ENCODE measurements at places on chromosomes 5 and 9. TPM values are rescaled to one million over a fixed set of nuclear protein-coding genes. Genes with fewer than 3 reads are reported as not detected.

DNA sequence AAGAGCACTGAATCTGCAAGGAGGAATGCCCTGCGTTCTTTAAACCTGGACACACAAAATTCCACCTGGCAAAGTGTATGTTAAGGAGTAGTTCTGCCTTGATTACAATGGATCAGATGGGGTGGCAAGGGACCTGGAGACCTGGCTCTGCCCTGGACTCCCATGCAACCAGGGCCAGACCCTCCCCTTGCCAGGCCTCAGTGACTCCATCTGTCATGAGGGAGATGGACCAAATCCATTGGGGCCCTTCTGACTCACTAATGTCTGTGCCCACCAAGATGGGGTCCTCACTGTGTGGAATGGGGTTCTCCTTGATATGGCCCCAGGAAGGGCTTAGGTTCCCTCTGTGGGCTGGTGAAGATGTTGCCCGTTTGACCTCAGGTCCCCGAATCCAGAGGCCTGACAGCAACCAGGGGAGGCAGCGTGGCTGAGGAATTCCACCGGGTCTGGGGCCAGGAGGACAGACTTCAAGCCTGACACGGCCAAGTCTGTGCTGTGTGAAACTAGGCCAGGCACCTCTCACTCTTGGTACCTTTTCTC lies 100.3 kb downstream of the PAX5 start:
- H3K4me3 ChIP-seq, result no peak overlapping the region
- H3K27ac ChIP-seq, result no peak overlapping the region
- H3K27me3 ChIP-seq, result no peaks in the 10 kb centered on the region
- H3K36me3 ChIP-seq, result no peaks in the 10 kb centered on the region
- DNase-seq, result no peak
- no peaks in the 10 kb centered on the region for H3K4me1 ChIP-seq

GRCh38 chr5:9453480-9454011 lies 92.3 kb downstream of the SEMA5A start:
- H3K4me3 ChIP-seq, result no peak overlapping the region
- H3K36me3 ChIP-seq, result peaks cover 3% of the 10 kb centered on the region
- H3K27me3 ChIP-seq, result no peaks in the 10 kb centered on the region
- no peak overlapping the region for H3K27ac ChIP-seq

DNA sequence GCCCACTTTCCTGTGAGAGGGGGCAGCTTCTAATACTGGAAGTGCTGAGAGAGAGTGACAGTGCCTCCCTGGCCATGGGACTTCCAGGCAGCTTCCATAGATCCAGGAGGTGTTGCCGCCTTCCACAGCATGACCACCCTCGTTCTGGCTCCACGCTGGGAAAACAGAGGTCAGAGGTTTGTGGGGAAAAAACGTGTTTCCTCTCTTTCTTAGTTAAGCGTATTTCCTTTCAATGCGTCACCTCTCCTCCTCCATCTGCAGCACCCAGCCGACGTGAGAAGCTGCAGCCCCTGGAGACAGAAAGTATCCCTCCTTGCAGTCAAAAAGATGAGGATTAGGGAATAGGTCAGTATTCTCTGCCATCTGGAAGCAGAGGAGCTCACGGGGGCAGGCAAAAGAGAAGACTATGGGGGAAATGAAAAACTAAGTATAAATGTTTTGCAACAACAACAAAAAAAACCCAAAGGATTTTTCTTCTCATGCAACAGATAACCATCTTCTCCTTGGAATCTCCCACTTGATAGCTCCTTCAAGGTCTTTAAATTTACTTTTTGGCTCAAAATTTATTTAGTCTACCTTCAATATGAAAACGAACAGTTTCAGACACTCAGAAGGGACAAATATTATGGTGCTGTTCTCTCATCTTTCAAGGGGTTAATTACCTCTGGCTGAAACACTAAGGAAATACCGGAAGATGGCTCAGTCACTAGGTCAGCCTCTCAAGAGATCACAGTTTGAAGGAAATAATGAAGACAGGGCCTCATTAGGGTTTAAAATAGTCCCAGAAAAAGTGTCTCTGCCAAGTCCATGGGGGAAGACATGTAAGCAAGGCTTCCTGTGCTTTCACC lies 38.0 kb downstream of the MTMR12 start:
- H3K4me1 ChIP-seq, result no peaks in the 10 kb centered on the region
- no peaks in the 10 kb centered on the region for H3K27me3 ChIP-seq
- no peak overlapping the region for H3K27ac ChIP-seq
- DNase-seq, result no peak
- no peak overlapping the region for H3K4me3 ChIP-seq

- no peak overlapping the region for H3K27ac ChIP-seq
- DNase-seq, result no peak
- no peaks in the 10 kb centered on the region for H3K4me1 ChIP-seq
Observed at GRCh38 chr9:6090277-6091210, 75.1 kb upstream of the RANBP6 start.

DNA sequence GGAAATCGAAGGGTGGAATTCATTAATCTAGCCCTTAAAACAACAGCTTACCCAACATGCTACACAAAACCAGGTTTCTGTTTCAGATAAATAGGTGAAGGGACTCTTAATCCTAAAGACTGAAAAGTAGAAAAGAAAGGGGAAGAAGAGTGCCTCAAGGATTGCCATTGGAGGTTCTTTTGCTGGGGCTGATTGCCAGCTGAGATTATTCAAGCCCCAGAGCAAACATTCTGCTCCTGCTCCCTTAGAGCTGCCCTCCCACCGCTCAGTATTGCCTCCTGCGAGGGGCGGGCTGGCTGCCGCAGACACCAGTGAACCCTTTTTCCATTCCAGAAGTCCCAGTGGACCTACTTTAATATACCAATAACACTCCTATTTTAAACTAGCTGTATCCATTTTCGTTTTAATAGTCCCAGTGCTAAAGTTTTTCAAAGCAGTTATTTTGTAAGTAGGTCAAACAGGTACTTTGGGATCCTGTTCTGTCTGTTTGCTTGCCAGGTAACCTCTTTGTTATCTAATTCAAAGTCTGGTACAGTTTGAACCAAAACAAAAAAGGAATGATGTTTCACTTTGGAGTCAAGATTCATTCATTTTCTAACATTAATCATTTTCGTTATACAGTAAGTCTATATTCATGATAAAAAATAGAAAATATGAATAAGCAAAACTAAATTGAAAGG lies 38.6 kb downstream of the HMGCS1 start:
- H3K27ac ChIP-seq, result no peak overlapping the region
- no peaks in the 10 kb centered on the region for H3K4me1 ChIP-seq
- no peak for DNase-seq
- no peaks in the 10 kb centered on the region for H3K27me3 ChIP-seq
- H3K36me3 ChIP-seq, result no peaks in the 10 kb centered on the region

- no peaks in the 10 kb centered on the region for H3K36me3 ChIP-seq
- H3K4me3 ChIP-seq, result no peak overlapping the region
- H3K27ac ChIP-seq, result no peak overlapping the region
- DNase-seq, result no peak
Observed at GRCh38 chr5:127053049-127053448, 20.3 kb downstream of the C5orf63 start.

DNA sequence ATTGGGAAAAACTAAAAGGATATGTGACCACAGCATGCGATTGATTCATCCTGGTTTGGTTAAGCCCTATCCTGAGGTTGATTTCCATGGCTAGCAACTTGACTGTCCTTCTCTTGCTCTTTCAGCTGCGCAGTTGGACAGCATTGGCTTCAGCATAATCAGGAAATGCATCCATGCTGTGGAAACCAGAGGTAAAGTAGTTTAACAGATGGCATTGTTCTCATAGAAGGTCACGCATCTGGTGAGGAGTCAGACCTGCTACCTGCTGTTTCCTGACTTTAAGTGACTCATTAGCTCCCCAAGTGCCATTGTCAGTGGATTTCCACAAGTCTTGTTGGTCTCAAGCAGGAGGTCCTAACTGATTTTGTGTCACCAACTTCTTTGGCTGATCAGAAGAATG lies 266.9 kb downstream of the ARHGAP26 start:
- H3K36me3 ChIP-seq, result peaks cover 2% of the 10 kb centered on the region
- DNase-seq, result no peak

DNA sequence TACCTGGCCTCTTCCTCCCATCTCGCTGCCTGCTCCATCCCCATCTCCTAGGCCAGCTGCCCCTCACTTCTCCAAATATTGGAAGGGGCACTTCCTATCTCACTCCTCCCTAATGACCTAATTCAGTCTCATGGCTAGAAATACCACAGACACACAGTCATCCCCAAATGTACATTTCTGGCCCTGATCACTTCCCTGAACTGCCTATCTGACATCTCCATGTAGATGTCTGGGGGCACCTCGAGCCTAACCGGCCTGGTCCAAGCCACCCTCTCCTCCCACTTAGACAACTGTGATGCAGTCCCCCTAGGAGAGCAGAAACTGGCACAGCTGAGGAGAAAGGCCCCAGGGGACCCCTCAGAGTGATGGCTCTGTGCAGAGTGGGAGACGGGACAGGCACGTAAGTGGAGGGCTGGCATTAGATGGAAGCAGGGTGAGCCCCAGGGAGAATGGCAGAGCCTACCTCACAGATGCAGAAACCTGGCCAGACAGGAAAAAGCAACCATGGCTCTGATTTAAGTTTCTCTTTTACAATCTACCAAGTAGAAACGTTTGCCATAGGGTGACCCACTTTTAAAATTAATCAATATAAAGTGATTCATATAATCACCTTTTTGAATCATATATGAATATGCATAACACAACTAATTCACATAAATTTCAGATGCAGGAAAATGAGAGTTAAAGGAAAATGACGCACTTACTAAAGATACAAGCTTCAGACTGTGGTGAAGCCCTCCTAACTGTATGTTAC lies 22.1 kb downstream of the CAMSAP1 start:
- H3K27ac ChIP-seq, result no peak overlapping the region
- no peak for DNase-seq
- no peak overlapping the region for H3K4me3 ChIP-seq
- no peaks in the 10 kb centered on the region for H3K4me1 ChIP-seq
- H3K27me3 ChIP-seq, result no peaks in the 10 kb centered on the region

DNA sequence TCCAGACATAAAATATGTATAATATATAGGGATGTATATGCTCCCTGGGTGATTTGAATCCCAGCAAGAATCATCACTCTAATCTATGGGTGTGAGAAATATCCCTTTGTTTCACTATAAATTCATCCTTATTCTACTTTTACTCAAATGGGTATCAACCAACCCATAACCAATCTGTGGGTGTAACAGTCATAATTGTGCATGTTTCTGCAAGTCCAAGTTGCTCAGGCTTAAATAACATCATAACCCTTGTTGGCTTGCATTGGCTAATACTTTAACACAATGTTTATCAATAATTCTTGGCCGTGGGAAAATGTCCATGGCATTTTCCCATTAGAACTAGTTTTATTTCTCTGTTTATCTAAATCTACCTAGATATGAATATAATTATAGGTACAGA lies 530.5 kb upstream of the TLE4 start:
- H3K4me3 ChIP-seq, result no peak overlapping the region
- no peaks in the 10 kb centered on the region for H3K36me3 ChIP-seq
- H3K27me3 ChIP-seq, result no peaks in the 10 kb centered on the region
- no peaks in the 10 kb centered on the region for H3K4me1 ChIP-seq
- DNase-seq, result no peak

DNA sequence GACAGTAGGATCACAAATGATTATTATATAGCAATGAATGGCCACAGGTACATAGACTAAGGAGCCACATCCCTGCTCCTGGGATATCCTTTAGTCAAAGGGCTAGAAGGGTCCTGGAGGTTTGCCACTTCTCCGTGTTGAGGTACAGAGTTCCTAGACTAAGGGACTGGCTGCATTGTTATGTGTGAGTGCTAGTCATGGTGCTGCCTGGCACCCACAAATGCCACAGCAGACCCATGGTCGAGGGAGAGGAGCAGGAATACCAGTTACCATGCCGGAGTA lies 47.4 kb downstream of the EXOSC2 start:
- no peak overlapping the region for H3K4me3 ChIP-seq
- no peak overlapping the region for H3K27ac ChIP-seq
- H3K4me1 ChIP-seq, result no peaks in the 10 kb centered on the region
- no peak for DNase-seq
- H3K36me3 ChIP-seq, result peaks cover 2% of the 10 kb centered on the region

GRCh38 chr5:142151436-142152383 lies 43.1 kb downstream of the NDFIP1 start:
- DNase-seq, result peak; percentile 52
- no peak overlapping the region for H3K27ac ChIP-seq
- H3K27me3 ChIP-seq, result no peaks in the 10 kb centered on the region
- peaks cover 7% of the 10 kb centered on the region for H3K36me3 ChIP-seq
- no peaks in the 10 kb centered on the region for H3K4me1 ChIP-seq

GRCh38 chr5:1477341-1477740 lies 32.1 kb upstream of the SLC6A3 start:
- no peaks in the 10 kb centered on the region for H3K36me3 ChIP-seq
- no peaks in the 10 kb centered on the region for H3K27me3 ChIP-seq
- H3K27ac ChIP-seq, result no peak overlapping the region
- H3K4me1 ChIP-seq, result no peaks in the 10 kb centered on the region
- DNase-seq, result peak; percentile 79
- H3K4me3 ChIP-seq, result no peak overlapping the region

DNA sequence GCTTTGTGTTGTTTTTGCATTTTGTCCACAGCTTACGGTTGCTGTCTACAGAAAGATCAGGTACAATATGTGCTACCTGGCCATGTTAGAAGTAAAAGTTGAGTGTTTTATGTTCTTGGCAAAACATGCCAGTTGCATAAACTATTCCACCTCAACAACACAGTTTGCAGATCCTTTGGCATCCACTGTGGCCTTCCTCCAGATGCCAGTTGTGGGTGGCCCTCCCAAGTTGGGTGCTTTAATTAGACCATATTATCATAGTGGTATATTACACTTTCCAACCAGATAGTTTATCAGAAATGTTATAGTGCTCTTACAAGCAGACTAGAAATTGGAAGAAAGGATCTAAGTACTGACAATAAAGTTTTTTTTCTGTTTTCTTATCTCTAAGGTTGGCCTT lies 386.9 kb upstream of the KCNN2 start:
- no peaks in the 10 kb centered on the region for H3K27me3 ChIP-seq
- no peak overlapping the region for H3K27ac ChIP-seq
- no peaks in the 10 kb centered on the region for H3K36me3 ChIP-seq
- no peaks in the 10 kb centered on the region for H3K4me1 ChIP-seq
- DNase-seq, result no peak

DNA sequence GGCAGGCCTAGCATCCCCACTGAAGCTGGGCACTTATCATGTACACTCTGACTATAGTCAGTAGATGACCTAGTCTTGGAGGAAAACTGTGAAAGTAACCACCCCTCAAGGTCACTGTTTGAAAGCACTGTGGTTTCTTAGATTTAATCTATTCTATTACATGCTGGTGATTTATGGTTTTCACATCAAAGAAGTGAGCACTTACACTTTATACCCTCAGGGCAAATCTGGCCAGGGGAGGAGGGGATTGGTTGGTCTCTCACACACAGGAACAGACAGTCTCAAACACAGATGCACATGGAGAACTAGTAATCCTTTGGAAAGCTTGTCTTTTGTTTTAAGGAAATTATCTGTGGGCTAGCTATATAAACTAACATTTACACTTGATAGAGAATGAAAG lies 17.9 kb upstream of the SPIN1 start:
- H3K36me3 ChIP-seq, result no peaks in the 10 kb centered on the region
- DNase-seq, result no peak
- H3K27me3 ChIP-seq, result no peaks in the 10 kb centered on the region
- H3K27ac ChIP-seq, result no peak overlapping the region

GRCh38 chr9:98380065-98380681 lies 124.7 kb upstream of the TBC1D2 start:
- DNase-seq, result no peak
- H3K27ac ChIP-seq, result no peak overlapping the region
- H3K4me3 ChIP-seq, result no peak overlapping the region
- H3K4me1 ChIP-seq, result no peaks in the 10 kb centered on the region
- no peaks in the 10 kb centered on the region for H3K36me3 ChIP-seq

The RPP25L gene
- 9.8 TPM for total RNA-seq

The KIF20A gene
- 0.26 TPM for total RNA-seq

The OMD gene
- 43.3 TPM for total RNA-seq

The WDR31 gene
- total RNA-seq, result 2.1 TPM

The SYK gene
- 15.0 TPM for total RNA-seq

The COL23A1 gene
- total RNA-seq, result 1.5 TPM

The ECM2 gene
- total RNA-seq, result 65.6 TPM

The SLC6A7 gene
- not detected for total RNA-seq
